ENCODE measurements at places on chromosomes 13 and 19.
A peak's percentile ranks its signal among the peaks of the same experiment; 100 is the strongest.

GRCh38 chr13:46621792-46622629 lies 69.0 kb downstream of the LRCH1 start:
- DNase-seq = no peak

DNA sequence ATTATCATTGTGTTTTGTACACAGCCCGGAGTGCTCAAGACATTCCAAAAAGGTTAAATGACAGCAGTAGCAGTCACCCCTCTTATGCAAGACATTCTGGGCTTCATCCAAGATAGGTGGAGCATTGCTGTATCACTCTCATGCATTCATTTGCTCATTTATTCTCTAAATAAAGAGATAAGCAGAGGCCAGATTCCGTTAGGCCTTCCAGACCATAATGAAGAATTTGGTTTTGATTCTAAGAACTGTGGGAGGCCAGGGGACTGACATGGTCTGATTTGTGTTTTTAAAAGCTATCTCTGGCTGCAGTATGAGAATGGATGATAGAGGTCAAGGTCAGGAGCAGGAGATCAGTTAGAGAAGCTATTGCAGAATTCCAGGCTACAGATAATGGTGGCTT lies 145.8 kb downstream of the KCNRG start:
- DNase-seq = no peak

DNA sequence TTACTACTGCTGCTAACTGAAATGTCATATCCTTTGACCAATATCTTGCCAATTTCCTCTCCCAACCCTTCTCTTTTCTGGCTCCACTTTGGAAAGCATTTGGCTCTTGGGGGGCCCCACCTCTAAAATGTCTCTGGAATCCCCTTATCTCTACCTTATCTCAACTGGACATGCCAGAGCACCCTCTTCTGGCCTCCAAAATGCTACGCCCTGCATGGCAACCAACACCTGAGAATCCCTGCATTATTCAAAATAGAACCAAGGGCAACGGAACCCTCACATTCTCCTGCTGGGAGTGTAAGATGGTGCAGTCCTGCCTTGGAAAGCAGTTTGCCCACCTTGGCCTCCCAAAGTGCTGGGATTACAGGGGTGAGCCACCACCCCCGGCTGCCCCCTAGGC lies 35.3 kb downstream of the CERS4 start:
- no peak for DNase-seq

GRCh38 chr19:19111967-19112580 lies 26.2 kb downstream of the TMEM161A start:
- DNase-seq = no peak

- DNase-seq = no peak
These were observed 406.9 kb downstream of the RFC3 start for GRCh38 chr13:34224877-34225276.

- no peak for DNase-seq
These were observed 18.6 kb downstream of the DEDD2 start for GRCh38 chr19:42198676-42199439.

- no peak for DNase-seq
These were observed 336.5 kb downstream of the FOXO1 start for GRCh38 chr13:40329781-40330485.

GRCh38 chr13:76724421-76724820 lies 161.8 kb downstream of the KCTD12 start:
- DNase-seq = no peak

DNA sequence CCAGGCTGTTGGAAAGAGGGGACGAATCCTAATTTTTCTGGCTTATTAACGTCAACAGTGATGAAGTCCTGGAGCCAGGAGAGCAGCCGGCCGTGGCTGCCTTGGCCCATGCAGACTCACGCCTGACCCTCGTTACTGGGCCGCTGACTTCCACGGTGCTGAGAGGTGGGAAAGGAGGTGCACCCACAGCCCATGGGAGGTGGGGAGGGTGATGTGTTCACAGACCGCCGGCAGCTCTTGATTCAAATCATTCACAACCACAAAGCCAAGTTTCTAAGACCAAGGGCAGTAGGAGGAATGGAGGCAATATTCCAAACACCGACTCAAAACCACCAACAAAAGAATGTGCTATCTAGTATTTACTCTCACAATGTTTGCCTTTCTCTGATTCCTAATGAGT lies 24.3 kb downstream of the COL4A2 start:
- no peak for DNase-seq

DNA sequence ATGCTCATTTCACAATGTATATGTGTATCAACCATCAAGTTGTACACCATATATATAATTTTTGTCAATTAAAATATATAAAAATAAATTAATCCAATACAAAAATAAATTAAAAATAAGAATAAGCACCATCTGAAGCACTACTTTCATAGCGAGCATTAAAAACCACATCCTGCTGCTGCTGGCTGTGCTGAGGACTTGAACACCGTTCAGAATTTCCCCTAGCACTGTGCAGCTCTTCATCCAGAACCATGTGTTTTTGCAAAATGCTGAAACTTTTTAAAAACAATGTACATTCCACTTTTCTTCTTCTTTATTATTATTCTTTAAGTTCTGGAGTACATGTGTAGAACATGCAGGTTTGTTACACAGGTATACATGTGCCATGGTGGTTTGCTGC lies 40.0 kb upstream of the FOXO1 start:
- no peak for DNase-seq

- no peak for DNase-seq
These were observed 23.4 kb upstream of the RFC3 start for GRCh38 chr13:33794576-33794975.

GRCh38 chr19:11244846-11245589 lies 5.6 kb downstream of the ANGPTL8 start:
- DNase-seq = no peak

- DNase-seq = no peak
These were observed 472.2 kb downstream of the MYO16 start for GRCh38 chr13:109101550-109102144.

GRCh38 chr13:64332048-64332447 lies 2898.1 kb downstream of the PCDH9 start:
- DNase-seq = peak; percentile 96

- DNase-seq = no peak
These were observed 9.8 kb upstream of the SIGLEC8 start for GRCh38 chr19:51467864-51468544.

GRCh38 chr13:52851137-52851962 lies 2.9 kb upstream of the PCDH8 start:
- DNase-seq = no peak

DNA sequence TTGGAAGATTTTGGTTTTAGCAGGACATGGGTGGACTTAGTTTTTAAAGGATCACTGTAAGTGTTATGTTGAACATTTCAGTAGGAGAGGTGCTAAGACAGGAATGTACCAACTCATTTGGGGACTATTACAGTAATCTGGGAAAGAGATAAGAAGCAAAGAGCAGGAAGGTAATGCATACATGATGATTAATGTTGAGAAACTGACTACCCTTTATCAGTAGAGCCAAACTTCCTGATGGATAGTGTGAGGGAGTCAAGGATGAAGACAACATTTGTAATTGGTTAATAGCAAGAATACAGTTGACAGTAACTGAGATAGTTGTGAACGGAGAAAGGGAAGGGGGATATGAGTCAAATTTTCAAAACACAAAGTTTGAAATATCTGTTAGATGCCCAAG lies 421.9 kb upstream of the PRR20A start:
- DNase-seq = no peak

DNA sequence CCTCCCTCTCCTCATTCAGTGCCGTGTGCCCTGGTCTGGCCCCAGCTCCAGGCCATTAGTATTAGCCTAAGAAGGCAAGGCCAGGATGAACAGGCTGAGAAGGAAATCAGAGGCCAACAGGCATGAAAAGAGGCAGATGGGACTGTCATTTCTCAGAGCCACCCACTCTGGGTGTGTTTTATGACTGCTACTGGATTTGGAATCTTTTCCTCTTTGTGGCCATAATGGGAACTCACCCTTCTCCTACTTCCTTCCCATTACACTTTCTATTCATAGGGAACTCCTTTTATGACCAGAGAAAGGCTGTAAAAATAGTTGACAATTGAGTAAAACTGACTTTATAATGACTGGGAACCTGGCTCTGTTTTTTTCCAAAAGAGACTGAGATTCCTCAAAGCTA lies 17.7 kb downstream of the CEACAM8 start:
- no peak for DNase-seq

DNA sequence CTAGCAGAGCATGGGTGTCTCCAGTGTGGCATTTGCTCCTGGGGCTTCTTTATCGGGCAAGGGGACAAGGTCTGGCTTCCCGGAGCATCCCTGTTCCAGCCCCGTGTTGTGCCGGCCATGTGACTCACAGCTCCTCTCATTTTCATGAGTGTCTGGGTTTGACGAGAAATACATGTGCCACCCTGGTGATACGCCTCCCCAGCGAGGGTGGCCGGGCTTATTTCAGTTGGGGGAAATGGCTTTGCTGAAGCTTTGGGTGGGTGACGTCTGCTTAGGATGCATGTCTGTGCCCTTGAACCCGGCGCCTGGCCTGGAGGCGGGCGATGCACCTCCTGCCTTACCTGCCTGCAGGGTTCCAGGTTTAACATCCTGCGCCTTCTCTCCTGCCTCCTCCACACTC lies 61.9 kb upstream of the LDLR start:
- DNase-seq = no peak

GRCh38 chr19:18586306-18586705 lies 2.3 kb upstream of the REX1BD start:
- no peak for DNase-seq
